Activated CD8-positive, alpha-beta memory T cell treated with anti-CD3 and anti-CD28 coated beads for 1 hour (primary cell): ENCODE measurements at places on chromosomes 6 and 20.

- no peak for DNase-seq
These were observed 9.4 kb downstream of the TCF15 start for GRCh38 chr20:600736-601135.

DNA sequence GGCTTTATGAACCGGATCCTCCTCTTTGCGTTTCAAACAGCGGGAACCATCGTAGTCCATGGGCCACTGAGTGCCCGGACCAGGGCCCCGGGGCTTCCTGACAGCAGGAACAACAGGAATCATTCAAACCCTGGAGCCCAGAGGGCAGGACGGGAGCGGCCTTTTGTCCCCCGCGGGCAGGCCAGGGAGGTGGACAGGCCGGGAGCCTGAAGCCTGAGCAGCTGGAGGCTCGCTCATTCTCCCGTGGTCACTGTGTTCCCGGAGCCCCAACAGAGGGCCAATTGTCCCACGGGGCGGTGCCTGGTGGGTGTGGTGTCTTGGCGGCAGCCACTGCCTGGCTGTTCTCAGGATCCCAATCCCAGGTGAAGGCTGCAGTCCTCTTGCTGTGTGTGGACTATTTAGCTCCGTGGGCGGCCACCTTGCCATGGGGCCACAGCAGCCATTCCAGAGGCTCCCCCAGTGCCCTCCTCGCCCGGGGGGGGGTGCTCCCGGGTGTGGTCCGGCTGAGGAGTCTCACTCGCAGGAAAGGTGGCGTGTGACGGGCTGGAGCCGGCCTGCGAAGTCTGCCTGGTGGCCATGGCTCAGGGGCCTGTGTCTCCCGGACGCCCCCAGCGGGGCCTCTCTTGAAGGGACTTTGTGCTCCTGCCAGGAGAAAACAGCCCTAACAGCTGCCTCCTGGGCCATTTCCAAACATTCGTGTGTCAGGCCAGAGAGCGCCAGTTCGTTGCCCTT, 77.2 kb upstream of the BHLHE23 start:
- DNase-seq, result no peak

- DNase-seq, result no peak
These were observed 51.0 kb downstream of the GPR6 start for GRCh38 chr6:110029144-110029543.

GRCh38 chr6:35503534-35503933, 6.7 kb upstream of the TEAD3 start:
- no peak for DNase-seq

DNA sequence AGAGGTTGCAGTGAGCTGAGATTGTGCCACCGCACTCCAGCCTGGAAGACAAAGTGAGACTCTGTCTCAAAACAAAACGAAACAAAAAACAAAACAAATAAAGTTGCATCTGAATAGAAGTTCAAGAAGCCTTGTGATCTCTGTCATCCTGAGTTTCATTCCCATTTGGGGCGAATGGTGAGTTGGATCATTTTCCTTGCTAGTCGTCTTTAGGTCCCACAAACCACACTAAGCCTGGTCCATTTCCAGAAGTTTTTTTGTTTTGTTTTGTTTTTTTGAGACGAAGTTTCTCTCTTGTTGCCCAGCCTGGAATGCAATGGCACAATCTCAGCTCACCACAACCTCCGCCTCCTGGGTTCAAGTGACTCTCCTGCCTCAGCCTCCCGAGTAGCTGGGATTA, 33.8 kb downstream of the ZNF217 start:
- no peak for DNase-seq

GRCh38 chr6:11224252-11224965, 8.1 kb downstream of the NEDD9 start:
- DNase-seq, result no peak

- no peak for DNase-seq
These were observed 10.0 kb downstream of the TXNDC5 start for GRCh38 chr6:7900621-7901020.

DNA sequence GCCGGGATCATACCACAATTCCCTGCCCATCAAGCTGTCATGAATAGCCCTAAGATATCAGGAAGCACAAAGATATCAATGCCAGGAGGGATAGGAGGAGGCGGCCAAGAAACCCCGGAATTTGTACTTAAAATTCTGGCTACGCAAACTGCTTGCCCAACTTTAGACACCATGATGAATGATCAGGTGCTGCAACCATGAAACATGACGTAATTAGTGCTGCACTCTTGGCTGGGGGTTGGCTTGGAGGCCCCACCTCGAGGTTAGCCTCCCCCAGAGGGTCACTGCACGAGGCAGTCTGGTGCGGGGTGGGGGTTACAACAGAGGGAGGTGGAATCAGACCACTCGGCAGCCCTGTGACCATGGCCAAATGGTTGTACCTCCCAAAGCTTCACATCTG, 8.9 kb downstream of the SIRPA start:
- DNase-seq, result no peak

- no peak for DNase-seq
These were observed 378.7 kb upstream of the HSF2 start for GRCh38 chr6:122020588-122021264.
